ENCODE measurements at places on chromosomes 12 and 14. TPM values are rescaled to one million over a fixed set of nuclear protein-coding genes. Genes with fewer than 3 reads are reported as not detected.
A peak's percentile ranks its signal among the peaks of the same experiment; 100 is the strongest.

Gene SERPINA1
- polyA plus RNA-seq: 5.7 TPM

Gene PLBD1
- 0.98 TPM for polyA plus RNA-seq

Gene ULK1
- 32.7 TPM for polyA plus RNA-seq

Gene DPPA3
- polyA plus RNA-seq: not detected

Gene KDM2B
- 29.7 TPM for polyA plus RNA-seq

Gene KCNC2
- polyA plus RNA-seq: 3.5 TPM

Gene TBX3
- polyA plus RNA-seq: 5.1 TPM

GRCh38 chr12:109678719-109679118 is 34.9 kb upstream of the FAM222A start:
- peak; percentile 75 for DNase-seq

- DNase-seq: no peak
These were observed 1721.5 kb upstream of the SEL1L start for GRCh38 chr14:83255015-83255726.

DNA sequence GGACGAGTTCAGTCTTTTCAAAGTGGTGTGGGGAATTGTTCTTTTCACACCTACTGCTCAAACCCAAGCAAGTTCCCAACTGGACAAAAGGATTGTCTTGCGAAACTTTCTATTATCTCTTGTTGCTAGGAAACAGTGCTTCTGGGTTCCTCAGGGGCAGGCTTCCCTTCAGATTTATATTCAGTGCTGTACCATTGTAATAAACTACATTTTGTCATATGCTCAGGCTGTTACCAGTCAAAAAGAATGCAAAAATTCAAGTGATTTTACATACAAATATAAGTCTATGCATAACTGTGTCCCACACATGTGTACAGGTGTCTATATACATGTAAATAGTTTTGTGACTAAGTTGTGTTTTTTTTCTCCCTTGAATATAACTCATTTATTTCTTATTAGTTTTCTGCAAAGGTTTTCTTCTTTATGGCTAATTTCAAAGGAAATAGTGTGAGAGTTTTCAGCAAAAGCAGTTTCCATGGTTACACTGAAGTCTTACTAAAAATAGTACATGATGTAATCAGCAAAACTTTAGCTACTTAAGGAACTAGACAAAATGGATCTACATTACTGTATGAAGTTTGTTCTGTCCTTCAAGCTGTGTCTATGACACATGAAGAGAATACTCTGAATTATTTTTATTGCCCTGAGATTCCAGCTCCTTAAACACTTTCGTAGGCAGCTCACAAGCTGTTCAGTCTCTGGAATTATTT is 430.2 kb upstream of the TMPO start:
- DNase-seq: peak; percentile 80

DNA sequence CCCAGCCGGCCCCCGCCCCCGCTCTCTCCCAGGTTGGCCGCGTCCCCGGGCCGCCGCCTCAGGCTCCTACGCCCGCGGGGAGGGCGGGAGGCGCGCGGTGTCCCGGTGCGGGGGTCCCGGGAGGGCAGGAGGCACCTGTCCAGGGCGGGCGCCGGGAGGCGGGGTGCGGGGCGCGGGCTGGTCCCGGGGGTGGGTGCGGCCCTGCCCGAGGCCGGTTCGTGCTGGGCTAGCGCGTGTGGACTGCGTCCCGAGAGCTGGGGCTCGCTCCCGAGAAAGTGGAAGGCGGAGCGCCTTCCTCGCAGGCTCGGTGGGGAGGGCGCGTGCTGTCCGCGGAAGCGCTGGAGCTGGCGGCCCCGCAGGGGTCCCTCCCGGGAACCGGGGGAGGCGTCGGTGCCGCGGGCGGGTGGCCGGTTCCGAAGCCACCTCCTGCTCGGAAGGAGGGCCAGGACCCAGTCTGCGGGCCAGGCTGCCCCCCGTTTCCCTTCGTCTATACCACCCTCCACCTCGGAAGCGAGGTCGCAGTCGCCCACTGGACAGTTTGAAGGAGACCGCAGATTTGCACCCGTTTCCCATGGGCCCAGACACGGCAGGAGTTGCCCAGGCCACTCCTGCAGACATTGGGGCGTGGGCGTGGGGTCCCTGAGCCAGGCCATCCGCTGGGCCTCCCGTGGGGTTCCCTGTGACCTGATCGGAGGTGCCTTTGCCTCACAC is 636 bp downstream of the ZFYVE21 start:
- DNase-seq: no peak

DNA sequence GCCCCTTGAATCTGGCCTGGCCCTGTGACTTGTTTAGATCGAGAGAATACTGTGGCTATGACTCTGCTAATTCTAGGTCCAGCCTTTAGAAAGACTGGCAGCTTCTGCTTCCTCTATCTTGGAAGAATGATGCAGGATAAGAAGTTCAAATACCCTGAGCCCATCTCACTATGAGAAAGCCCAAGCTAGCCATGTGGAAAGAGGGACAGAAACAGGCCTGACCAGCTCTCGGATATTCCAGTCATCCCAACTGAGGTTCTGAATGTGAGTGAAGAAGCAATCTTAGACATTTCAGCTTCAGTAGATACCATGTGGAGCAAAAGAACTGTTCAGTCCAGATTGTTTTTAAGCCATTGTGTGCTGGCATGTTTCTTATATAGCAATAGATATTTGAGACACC is 17.3 kb upstream of the KRR1 start:
- no peak for DNase-seq

DNA sequence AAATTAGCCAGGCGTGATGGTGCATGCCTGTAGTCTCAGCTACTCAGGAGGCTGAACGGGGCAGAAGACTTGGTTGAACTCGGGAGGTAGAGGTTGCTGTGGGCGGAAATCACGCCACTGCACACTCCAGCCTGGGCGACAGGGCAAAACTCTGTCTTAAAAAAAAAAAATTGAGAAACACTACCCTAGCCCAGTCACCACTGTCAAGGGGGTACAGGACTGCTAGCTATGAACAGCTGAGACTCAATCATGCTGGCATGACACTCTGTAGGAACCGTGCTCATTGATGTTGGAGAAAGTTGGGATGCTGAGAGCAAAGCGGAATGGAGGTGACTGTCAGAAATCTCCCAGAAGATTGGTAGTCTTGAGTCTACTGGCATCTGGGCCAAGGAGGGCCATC is 58.2 kb upstream of the STON2 start:
- DNase-seq: no peak

- no peak for DNase-seq
These were observed 87.2 kb upstream of the PTPRB start for GRCh38 chr12:70724444-70724843.

- DNase-seq: no peak
These were observed 139.8 kb downstream of the TSPAN9 start for GRCh38 chr12:3216726-3217682.

DNA sequence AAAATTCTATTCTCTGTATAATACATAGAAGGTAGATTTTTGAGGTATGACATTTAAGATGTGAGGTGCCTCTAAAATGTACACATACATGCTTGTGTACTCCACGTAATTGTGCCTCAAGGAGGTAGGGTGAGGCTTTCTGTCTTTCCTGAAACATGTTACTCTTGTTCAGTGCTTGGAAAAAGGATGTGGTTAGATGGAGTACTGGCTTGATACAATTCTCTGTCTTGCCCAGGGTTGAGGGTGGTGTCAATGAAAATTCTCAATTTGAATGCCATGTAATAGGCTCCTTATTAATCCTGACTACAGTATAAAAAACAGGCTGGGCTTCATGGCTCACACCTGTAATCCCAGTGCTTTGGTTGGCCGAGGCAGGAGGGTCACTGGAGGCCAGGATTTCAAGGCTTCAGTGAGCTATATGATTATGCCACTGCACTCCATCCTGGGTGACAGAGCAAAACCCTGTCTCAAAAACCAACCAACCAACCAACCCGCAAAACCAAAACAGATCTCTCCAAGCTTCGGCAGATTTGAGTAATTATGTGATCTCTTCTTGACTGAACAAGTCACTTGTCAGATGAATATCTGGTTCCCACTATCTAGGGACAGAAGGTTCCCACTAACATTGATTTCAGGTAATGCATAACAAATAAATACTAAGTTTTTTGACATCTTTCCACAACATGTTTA is 41.6 kb downstream of the RCOR1 start:
- no peak for DNase-seq

GRCh38 chr12:23927907-23928306 is 21.6 kb downstream of the SOX5 start:
- DNase-seq: no peak

DNA sequence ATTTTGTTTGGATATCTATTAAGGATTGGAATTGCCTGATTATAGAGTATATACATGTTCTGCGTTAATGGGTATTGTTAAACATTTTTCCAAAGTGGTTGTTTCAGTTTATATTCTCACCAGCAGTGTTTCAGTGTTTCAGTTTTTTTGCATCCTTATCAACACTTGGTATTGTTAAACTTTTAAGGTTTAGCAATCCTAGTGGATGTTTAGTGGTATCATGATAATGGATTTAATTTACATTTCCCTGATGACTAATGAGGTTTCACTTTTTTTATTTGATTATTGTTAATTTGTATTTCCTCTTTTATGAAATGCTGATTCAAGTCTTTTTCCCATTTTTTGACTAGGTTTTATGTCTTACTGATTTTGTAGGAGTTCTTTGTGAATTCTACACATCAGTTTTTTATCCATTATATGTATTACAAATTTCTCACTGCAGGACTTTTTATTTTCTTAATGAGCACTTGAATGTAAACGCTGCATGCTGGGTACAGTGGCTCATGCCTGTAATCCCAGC is 23.7 kb downstream of the YLPM1 start:
- no peak for DNase-seq

GRCh38 chr12:9509464-9510161 is 98.1 kb downstream of the KLRB1 start:
- DNase-seq: no peak

DNA sequence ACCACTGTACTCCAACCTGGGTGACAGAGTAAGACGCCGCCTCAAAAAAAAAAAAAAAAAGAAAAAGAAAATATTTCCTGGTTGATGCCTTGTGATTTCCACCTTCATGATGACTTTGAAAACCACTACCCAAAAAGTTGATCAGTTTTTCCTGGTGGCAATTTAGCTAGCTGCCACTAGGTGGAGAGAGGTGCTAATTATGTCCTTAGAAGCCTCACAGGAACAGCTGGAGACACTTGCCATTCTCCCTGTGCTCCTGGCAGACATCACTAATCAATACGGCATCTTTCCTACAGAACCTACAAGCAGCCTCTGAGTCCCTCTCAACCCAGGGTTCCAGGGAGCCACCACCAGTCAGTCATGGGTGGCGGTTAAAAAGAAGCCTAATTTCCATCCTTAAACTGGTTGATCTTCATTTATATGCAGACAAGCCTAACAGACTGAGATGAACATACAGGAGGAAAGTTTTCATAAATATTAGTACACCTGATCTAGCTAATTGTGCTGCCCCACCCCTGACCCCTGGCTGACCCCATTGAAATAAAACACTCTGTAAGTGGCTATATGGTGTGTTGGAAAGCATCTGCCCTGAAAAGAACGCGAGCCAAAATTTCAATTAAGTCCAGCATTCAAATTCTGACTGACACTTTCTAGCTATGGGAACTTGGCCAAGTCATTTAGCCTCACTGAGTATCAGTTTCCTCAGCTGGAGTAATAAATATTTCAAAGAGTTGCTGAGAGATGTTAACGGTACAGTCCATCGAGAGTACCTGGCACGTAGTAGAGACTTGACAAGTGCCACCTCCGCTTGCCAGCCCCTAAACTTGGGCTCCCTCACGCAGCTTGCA is 6.2 kb upstream of the OAS1 start:
- DNase-seq: peak; percentile 30

DNA sequence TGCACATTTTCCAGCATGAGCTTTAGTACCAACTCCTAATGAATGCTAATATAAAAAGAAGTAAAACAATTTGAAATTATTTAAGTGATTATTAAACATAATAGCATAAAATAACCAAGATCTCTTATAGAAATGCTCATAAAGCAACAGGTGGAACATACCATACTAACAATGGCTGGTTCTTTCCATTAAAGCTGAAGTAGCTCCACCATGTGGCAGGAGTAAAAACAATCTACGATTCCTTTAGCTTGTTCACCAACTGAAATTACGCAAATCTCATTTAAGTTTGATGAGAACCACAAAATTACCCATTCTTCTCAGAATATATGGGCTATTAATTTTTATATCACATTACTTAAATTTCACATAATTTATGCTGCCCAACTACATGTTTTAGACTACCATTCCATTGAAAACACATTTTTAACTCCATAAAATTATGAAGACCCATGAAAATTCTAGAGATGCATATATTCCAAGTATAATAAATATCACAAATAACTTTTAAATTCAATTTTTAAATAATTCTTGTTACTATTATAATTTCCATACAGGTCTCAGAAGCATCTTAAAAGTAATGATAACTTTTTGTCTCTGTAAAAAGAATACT is 213.6 kb downstream of the DAD1 start:
- DNase-seq: peak; percentile 68

GRCh38 chr14:50452979-50453705 is 56.5 kb upstream of the CDKL1 start:
- no peak for DNase-seq
